ENCODE measurements at places on chromosomes 5 and 9.
A peak's percentile ranks its signal among the peaks of the same experiment; 100 is the strongest.

DNA sequence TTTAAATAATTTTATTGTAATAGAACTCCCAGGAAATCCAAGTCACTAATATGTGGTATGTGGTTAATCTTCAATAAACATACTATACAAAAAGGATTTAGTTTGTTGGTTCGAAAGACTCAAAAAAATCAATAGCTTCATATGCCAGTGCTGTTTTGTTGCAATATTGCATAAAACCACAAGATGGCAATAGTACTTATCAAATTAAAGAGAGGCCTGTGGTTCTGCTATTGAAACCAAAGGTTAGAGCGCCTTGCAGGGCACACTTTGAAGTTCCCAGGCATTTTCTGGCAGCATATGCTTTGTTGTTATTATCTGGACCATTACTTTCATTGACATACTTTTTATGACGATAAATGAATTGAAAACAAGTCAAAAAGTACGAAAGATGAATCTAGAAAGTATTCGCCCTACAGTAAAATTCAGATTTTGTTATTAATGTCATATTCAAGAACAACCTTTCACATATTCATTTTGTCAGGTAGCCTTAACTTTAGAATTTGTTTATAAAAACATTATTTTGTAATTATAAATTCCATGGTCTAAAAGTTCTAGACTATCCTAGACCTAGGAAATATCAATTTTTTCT, 316.3 kb downstream of the MCTP1 start:
- peak; percentile 74 for DNase-seq

GRCh38 chr5:110386782-110387181, 339.7 kb downstream of the TMEM232 start:
- DNase-seq = no peak

GRCh38 chr9:2023532-2023931, 8.4 kb downstream of the SMARCA2 start:
- no peak for DNase-seq

DNA sequence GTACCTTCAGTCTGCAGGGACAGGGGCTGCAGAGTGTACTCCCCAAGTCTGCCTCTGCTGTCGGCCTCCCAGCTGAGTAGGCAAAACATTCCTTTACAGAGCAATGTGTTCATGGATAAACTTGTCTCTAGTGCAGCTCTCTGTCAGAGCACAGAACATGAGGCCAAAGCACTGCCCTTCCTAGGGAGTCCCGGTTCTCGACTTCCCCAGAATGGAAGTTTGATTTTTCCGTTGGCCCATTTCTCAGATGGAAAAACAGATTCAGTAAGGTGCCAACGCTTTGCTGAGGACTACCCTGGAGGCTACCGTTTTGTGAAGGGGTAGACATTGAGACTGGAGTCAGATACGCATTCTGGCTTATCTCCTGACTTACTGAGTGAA, 422 bp upstream of the TRIM32 start:
- DNase-seq = no peak

GRCh38 chr9:135339378-135339973, 140.1 kb upstream of the PPP1R26 start:
- no peak for DNase-seq

Measured in NCI-H345 (cell line).